ENCODE measurements at places on chromosomes 13 and 19.

DNA sequence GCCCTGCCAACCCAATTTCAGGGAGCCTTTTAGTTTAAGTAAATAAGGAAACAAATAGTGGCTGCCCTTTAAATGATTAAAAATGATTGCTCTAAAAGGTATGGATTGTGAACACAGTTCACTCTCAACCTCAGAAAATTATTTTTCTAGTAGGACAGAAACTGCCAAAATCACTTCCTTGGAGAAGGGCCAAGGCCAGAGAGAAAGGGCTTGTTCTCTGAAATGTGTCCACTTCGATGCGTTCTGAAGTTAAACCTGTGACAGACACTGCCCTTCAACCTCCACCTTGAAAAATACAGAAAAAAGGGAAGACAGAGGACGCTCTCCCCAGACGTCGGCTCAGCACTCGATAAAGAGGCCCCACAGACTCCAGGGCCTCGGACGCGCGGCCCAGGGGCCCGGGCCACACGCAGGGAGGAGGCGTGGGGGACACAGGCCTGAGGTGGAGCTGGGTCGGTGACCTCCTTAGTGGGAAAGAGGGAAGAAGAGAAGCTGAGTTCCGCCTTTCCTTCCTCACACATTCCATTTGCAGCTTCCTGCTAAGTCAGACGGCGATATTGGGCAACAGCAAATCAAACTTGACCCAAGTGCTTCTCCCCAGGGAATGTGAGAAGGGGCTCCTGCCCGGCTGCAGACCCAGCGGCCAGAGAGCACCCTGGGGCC is 63.6 kb downstream of the RASA3 start:
- DNase-seq, result no peak

DNA sequence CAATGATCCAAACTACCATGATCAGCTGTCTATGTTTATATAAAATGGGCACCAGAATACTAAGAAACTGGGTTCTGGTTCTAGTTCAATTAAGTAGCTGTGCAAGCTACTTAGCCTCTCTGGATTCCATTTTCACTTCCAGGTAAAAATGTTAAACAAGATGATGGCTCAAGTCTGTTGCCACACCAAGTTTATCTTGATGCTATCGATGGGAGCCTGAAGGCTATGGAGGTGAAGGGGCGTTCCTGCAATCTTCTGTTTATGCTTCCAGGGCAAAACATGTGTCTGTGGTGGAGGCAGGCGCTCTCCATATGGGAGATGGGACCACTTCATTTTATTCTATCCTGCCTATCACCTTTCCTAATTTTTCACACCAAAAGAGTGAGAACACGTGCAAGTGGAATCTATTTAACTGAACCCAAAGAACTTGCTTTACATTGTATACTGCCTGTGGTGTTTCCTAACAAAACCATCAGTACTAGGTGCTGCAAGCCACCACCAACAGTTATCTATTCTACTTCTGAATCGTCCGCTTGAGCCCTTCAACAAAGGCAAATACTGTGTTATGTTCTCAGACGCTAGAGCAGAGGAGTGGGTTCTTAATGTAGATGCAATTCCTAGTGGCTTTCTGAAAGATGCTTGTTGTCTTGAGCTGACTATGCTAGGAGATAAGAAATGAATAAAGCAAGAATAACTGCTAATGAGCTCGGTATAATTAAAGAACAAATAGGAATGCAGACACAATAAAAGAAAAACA is 70.9 kb downstream of the DOCK9 start:
- DNase-seq, result no peak

- no peak for DNase-seq
These were observed 272.0 kb downstream of the LMO7 start for GRCh38 chr13:75908141-75908540.

GRCh38 chr19:44575116-44575700 is 38.2 kb upstream of the IGSF23 start:
- no peak for DNase-seq

GRCh38 chr13:26255691-26256277 is 1.9 kb downstream of the CDK8 start:
- DNase-seq, result no peak

GRCh38 chr13:33639626-33640080 is 178.3 kb upstream of the RFC3 start:
- DNase-seq, result peak; percentile 19

- peak; percentile 19 for DNase-seq
These were observed 60.7 kb downstream of the MCF2L start for GRCh38 chr13:113029487-113030258.

- no peak for DNase-seq
These were observed 6.3 kb downstream of the SMIM24 start for GRCh38 chr19:3474010-3474409.

DNA sequence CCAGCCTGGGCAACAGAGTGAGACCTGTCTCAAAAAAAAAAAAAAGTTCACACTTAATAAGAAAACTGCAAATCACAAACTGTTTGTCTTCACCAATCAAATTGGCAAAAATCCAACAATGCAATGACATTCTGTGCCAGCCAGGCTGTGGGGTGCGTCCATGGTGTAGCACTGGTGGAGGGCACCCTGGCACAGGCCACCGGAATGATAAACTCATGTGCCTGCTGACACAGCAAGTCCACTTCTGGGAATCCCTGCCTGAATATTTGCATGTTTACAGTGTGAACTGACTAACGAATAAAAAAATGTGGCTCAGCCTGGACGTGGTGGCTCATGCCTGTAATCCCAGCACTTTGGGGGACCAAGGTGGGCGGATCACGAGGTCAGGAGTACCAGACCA is 1.6 kb upstream of the LRRC25 start:
- DNase-seq, result no peak

GRCh38 chr19:49331616-49332055 is 3.6 kb upstream of the CD37 start:
- peak; percentile 46 for DNase-seq

GRCh38 chr19:35991731-35992450 is 3.1 kb upstream of the SDHAF1 start:
- no peak for DNase-seq

DNA sequence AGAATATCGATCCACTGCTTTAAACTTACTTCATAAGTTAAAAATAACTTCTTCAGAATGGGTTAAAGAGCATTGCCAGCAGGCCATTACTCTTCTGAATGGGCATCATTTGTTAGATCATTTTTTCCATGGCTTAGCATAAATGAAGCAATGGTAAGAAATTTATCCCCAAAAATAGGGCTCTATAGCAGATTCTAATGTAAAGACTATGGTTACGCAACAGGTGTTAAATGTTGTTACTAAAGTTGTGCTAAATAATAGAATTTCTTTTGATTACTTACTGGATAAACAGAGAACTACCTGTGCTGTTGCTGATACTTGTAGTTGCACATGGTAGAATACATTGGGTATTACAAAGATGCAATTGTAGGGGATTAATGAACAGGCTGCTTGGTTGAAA is 15.9 kb upstream of the ZNF98 start:
- no peak for DNase-seq

DNA sequence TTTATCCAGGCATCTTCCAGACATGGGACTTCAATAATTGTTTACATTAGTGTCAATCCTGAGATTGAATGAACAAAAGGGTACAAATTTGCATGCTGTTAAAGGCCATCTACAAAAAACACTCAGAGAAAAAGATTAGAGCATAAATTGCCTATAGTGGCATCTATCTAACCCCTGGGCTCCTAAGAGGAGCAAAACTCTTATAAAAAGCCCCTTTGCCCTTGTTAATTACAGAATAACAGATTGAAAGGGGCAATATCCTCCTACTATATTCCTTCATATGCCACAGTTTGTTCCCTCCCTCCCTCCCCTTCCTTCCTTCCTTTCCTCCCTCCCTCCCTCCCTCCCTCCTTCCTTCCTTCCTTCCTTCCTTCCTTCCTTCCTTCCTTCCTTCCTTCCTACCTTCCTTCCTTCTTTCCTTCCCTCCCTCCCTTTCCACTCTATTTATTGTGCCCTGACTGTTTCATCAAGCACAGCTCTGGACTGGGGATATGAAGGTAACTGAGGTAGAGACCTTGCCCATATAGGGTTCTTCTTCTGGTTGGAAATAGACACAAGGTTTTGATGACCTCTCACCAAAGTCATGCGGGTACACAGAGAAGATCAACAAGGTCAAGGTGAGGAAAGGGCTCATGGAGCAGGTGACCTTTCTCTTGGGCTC is 49.5 kb downstream of the PCDH8 start:
- no peak for DNase-seq

DNA sequence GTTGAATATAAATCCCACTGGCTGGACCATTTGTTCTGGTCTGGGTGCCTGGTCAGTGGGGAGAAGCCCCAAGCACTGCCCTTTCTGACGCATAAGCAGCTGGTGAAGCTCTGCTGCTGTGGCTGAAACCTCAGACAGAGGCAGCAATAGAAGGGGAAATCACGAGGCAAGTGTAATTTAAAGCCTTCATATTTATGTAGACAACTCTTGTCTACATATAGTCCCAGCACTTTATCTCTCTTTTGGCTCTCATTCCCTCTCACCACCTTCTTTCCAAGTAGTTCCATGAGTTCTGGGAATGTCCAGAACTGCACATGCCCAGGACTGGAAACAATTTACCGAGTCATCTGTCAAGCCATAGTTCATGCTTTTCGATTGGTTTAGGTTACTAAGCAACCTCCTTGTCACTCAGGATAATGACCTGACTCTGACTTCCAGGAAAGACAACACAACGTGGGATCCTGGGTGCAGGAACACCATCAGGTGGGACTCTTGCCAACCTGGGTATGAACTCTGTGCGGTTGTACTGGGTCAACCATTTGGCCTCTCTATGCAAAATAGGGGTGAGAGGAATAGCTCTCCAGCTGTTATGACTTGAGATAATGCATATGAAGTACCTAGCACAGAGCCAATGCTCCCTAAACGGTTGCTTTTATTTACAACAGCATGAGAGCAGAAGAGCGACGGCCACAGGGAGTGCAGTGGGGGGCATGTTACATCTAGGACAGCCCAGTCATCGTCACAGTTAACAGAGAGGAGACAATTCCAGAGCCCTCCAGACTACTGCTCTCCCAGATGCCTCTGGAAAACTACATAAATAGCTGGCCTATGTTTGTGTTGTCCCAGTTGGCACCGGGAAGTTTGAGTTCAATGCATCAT is 321.9 kb downstream of the FOXO1 start:
- no peak for DNase-seq

DNA sequence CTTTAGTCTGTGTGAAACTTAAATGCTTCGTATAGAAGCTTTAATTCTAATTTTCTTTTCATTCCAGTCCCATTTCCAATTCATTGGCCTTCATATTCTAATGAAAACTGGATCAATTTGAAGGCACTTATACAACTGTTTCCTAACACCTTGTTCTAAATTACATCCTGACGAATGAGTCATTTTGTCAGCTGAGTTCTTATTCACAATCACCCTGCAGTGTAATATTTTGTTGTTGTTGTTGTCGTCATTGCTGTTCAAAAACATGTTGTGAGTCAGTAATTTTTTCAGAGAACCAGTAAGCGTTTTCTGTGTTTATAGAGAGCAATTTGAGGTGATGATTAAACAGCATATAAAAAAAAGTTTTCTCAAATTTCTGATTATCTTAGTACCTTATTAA is 290.0 kb downstream of the PCDH9 start:
- DNase-seq, result no peak

- DNase-seq, result no peak
These were observed 30.0 kb upstream of the NCCRP1 start for GRCh38 chr19:39166571-39167391.

GRCh38 chr13:110197026-110197425 is 109.9 kb downstream of the COL4A1 start:
- DNase-seq, result no peak

- no peak for DNase-seq
These were observed 41.5 kb upstream of the PDX1 start for GRCh38 chr13:27878274-27878673.

DNA sequence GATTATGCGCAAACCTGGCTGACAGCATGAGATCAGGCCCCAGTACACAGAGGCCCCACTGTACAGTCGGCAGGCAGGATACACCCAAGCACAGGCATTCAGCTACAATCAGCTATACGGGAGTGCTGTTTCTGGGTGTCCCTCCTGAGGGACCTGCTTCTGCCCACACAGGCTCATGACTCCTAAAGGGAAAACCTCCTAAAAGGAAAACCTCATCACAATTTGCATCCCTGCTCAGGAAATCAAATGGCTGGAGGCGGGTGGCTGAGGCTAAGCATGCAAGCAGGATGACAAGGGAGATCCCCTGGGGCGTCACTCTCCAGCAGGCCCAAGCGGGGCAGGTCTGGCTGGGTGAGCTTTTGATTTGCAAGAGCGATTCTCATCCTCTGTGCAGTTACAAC is 99.8 kb downstream of the CRYL1 start:
- DNase-seq, result no peak

- DNase-seq, result no peak
These were observed 42.6 kb downstream of the ZNF146 start for GRCh38 chr19:36257520-36257876.

GRCh38 chr13:24148414-24149235 is 11.9 kb upstream of the SPATA13 start:
- no peak for DNase-seq

DNA sequence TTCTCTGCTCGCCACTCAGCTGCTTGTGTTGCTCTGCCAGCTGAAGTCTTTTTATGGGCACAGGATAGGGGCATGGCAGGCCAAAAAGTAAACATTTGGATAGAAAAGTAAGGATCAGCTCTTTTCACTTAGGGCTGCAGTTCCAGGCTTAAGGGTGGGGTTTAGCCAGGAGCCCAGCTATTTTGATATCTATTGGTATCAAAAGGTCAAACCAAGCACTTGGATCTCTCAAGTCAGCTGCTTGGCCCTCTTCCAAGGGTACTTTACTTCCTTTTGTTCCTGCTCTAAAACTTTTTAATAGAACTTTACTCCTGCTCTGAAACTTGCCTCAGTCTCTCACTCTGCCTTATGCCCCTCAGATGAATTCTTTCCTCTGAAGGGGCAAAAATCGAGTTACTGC is 55.7 kb upstream of the ABCC4 start:
- DNase-seq, result no peak

DNA sequence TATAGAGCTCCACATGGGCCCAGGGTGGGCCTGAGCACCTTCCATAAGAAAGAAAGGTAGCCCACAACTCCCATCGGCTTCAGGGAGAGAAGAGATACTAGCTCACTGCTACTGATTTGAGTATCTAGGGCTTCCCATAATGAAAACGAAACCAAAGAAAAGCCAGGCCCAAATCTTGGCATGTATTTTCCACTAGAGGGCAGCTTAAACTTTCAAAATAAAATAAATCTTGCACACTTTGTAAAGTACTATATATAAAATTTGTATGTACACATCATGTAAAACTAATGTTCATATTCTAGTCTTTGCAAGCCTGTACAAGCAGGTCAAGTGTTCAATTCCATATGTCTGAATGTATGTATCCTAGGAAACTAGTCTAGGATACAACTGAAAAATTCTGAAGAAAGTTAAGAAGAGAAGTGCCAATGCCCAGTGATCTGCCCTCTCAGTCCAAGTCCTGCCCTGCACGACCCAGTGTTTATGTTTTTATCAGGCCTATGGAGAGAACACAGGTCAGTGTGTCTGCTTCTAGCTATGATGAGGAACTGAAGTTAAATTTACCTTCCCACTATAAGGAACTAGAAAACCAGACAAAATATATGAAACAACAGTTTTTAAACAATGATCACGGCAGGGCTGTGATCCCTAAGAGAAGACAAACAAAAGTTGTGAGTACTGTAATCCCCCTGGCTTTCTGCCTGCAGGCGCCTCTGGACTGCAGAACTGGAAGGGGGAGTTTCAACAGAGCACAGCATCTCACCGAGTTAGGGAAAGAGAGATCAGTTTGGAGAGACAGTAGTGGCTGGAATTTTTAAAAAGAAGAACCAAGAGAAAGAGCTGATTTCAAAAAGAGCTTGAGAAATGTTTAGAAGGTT is 475.7 kb downstream of the UQCRFS1 start:
- DNase-seq, result no peak

- no peak for DNase-seq
These were observed 73.7 kb upstream of the NPAS1 start for GRCh38 chr19:46945694-46946489.

GRCh38 chr13:31697290-31697689 is 42.0 kb upstream of the RXFP2 start:
- DNase-seq, result no peak

Data from stimulated activated CD4-positive, alpha-beta T cell treated with anti-CD3 and anti-CD28 coated beads, Interleukin-2, amount 100 ng/mL, for 4 hours (primary cell).